ENCODE measurements at places on chromosomes 16 and 17.

- no peak for DNase-seq
Measured at GRCh38 chr17:35537601-35538141, at the start of gene SLFN12L. Gene SLFN12L, minus strand, starts transcription at chr17:35537678. Its CDS starts 15,314 bp downstream, at chr17:35522364.

GRCh38 chr16:85227084-85227945 lies 115.0 kb upstream of the CIBAR2 start:
- peak; percentile 75 for DNase-seq

DNA sequence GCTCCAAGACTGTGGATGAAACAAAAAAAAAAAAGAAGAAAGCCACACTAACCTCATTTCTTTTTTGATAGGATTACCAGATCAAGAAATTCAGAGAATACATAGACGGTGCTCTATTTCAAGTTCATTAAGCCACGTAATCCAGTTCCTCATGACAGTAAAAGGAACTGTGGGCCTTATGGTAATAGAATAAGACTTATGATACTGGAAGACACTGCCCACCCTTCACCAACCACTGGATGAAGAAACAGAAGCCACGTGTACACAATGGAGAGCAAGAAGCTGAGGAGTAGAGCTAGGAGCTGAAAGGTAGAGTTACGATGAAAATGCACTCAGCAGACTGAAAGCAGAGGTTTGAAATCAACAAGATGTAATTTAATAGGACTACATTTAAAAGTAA lies 11.2 kb downstream of the NCBP3 start:
- DNase-seq, result no peak

DNA sequence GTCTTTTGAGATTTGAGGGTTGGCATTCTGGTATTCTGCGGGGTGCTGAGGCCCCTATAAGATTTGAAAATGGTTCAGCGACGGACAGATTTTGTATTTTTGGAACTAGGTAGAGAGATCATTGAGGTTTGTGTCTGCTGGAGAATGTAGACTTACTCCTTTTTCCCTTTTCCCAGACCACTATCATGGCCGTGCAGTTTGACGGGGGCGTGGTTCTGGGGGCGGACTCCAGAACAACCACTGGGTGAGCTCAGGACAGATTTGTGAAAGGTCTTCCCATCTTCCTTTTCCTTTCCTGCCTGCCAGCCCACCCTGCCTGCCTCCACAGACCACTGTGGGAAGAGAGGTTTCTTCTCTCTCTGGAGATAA lies 572 bp downstream of the PSMB6 start:
- DNase-seq, result no peak

DNA sequence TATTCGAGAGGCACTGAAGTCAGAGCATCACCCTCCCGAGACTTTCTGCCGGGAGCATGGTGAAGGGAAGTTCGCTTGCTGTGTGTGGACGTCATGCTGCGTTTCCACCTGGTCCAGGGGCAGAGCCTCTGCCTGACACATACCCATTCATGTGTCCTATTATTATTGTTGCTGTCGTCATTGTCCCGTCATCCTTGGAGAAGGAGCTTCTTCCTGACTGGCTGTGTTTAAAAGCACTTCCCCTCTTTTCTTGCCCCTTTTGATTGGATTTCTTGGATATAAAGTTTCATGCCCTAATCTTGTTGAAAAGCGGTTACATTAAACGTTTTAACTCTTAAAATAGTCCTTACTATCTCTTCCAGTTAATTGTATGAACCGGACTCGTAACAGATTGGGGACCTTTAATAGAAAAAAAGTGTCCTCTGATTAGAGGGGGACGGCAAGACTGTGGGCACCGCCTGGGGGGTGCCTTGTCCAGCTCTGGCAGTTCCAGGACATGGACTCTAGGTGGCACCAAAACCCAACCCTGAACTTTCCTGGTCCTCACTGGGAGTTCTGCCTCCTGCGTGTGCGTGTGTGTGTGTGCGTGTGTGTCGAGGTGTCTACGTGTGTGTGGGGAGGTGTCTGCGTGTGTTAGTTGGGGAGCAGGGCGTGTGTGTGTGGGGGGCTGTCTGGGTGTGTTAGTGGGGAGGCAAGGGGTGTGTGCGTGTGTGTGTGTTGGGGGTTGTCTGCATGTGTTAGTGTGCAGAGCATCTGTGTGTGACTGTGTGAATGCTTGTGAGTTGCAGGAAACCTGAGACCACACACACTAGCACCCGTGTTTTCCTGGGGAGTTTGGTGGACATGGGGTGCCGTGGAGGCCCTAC lies 133.3 kb upstream of the CIBAR2 start:
- DNase-seq, result no peak

GRCh38 chr16:57260294-57260929 lies 15.4 kb downstream of the ARL2BP start:
- no peak for DNase-seq

DNA sequence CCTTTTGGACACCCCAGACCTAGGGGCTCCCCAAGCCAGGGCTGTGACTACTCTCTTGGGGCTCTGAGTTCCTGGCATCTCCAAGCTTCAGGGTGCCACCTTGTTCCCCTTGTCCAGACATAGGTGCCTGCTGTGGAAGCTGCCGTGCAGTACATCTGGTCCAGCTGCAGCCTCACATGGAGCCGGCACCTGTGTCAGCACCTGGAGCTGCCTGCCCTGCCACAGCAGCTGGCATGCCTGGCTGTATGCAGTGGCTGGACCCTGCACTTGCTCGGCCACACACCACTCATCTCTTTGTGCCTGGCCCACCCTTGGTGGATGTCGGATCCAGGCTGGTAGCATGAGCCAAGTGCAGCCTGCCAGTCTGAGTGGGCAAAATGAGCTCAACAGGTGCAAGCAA lies 775.8 kb downstream of the CDH11 start:
- DNase-seq, result no peak

DNA sequence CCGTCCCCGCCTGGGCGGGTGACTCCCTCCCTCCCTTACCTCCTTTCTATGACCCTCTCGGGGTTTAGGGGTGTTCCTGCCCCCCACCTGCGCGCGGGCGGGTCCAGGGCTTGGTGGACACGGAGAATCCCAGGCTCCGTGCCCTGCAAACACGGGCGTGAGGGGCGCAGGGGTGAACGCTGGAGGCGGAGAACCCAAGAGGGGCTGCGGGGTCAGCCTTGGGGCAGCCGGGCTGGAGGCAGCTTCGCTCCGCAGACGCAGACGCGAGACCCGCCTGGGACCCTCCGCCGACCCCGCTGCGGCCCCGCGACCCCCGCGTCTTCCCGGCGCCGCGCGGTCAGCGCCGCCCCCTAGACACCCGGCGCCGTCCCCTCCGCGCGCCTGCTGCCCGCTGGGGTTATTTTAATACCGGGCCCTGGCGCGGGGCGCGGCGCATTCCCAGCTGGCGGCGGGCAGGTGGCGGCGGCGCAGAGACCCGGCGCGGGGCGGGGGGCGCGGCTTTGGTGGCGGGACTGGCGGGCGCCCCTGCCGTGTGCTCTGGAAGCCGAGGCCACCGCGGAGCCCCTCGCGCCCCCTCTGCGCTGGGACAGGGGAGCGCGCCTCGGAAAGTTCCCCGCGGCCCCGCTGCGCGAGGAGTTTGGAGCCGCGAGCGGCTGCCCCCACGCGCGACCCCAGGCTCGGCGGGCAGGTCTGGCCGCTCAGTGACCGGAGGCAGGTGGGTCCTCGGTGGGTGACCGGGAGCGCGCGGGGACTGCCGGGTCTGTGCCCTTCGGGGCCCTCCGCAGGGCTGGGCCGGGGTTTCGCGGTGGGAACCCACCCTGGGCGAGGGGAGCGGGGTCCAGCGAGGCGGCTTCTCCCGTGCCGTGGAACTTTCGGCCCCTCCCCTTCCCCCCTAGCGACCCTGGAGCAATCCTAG lies at the start of gene UTS2R:
TSS of gene UTS2R (plus strand) at position 433 of the 916 bp plus-strand sequence. CDS start 2,560 bp downstream, outside the sequence.
- no peak for DNase-seq

DNA sequence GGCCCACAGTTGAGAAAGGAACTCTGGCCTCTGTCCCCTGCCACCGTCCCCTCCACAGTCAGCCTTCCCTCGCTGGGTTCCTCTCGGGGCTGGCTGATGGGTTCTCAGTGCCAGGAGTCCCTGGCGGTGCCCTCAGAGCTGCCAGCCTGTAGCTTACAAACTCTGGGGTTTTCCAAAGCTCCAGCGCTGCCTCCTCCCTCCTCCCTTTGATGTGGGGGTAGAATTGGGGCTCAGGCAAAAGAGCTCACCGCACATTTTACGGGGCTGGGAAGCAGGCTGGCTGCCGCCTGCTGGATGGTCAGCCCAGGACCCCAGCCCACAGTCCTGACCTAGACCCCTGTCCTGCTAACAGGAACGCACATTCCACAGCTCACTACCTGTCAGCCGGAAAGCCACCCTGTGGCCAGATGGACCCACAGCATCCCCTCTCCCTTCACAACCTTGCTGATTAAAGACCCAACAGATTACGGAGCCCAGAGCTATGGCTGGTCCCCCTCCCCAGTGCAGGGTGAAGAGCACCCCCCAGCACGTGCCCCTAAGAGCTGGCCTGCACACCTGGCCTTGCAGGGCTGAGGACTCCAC lies 6.0 kb downstream of the VASN start:
- DNase-seq, result no peak

GRCh38 chr16:79795556-79795955 lies 195.0 kb upstream of the MAF start:
- DNase-seq, result no peak

GRCh38 chr17:82380860-82381702 lies 9.5 kb downstream of the UTS2R start:
- no peak for DNase-seq

DNA sequence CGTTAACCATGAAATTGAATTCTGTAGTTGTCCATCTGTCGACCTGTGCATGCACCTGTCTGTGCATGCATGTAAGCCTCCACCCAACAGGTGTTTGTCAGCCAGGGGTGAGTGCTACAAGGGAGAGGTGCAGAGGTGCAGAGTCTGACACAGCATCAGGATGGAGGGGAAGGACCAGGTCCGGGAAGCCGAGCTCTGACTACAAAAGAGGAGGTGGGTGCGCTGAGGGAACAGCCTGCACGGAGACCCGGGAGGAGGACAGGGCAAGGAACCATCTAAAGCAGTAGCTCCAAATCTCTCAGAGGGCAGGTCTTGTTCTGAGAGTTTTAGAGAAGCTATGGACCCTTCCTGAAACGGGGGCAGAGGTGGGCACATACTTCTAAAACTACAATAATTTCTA lies 54.1 kb downstream of the B9D1 start:
- DNase-seq, result no peak

DNA sequence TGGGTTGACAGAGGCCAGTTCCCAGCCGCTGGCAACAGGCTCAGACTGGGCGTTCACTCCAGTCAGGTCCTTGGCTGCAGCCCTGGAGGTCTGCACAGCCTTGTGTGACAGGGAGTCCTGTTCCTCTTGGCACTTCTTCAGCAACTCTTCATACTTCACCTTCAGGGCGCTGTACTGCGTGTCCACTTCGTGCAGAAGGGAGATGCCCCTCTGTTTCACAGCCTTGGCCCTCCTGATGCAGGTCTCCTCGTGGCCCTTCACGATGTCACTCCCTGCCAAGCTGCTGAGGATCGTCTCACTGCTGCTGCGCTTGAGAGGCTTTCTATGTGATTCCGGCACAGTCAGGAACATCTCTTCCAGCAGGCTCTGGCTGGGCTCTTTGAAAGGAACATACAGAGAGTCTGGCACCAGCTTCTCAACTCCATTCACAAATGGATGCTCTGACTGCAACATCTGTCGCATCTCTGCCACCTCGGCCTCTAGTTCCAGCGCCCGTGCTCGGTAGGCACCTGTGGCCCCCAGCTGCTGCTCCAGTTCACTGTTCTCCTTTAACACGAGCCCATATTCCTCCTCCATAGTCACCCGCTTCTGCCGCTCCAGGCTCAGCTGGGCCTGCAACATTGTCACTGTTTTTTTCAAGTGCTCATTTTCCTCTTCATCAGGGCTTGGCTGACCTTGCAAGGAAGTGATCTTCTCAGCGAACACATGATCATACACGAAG lies 27.2 kb downstream of the CDR2 start:
- no peak for DNase-seq

GRCh38 chr16:71734511-71734910 lies 10.0 kb upstream of the PHLPP2 start:
- DNase-seq, result no peak

DNA sequence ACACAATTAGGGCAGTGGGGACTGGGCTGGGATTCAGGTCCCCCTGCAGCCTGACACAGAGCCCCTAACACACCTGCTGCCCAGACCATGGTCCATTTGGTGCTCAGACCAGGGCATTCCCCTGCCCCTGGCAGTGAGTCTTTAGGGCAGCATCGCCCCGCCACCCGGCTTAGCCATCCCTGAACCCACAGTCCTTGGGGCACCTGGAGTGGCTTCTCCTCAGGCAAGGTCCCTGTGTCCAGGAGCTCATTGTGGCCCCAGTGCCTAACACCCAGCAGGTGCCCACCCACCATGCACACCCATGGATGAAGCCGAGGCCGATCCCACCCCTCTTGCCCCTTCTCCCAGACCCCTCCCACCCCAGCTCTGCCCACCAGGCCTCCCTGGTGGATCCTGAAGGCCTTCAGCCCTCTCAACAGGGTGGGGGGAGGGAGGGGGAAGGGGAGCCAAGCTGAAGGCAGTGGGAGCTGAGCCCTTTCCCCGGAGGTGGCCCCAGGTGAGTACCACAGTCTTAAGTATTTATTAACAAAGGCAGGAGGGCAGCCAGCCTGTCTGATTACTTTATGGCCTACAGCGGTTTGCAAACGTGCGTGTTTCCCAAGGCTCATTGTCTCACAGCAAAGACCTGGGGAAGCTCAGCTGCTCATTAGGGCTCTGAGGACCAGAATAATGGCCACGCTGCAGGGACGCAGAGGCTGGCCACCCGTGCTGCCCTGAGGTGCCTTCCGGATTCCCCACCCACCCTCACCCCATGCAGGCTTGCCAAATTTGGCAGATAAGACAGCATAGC lies 38.5 kb downstream of the RBFOX3 start:
- DNase-seq, result no peak

DNA sequence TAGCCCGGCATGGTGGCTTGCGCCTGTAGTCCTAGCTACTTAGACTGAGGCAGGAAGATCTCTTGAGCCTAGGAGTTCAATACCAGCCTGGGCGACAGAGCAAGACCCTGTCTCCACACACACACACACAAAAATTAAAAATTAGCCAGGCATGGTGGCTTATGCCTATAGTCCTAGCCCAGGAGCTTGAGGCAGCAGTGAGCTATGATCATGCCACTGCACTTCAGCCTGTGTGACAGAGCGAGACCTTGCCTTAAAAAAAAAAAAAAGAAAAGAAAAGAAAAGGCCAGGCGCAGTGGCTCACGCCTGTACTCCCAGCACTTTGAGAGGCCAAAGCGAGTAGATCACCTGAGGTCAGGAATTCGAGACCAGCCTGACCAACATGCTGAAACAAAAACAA lies 23.9 kb downstream of the C17orf75 start:
- DNase-seq, result no peak

- DNase-seq, result no peak
Measured at GRCh38 chr16:53960050-53960812, 256.3 kb downstream of the FTO start.

- no peak for DNase-seq
Measured at GRCh38 chr16:30141750-30142149, 18.7 kb upstream of the MAPK3 start.

DNA sequence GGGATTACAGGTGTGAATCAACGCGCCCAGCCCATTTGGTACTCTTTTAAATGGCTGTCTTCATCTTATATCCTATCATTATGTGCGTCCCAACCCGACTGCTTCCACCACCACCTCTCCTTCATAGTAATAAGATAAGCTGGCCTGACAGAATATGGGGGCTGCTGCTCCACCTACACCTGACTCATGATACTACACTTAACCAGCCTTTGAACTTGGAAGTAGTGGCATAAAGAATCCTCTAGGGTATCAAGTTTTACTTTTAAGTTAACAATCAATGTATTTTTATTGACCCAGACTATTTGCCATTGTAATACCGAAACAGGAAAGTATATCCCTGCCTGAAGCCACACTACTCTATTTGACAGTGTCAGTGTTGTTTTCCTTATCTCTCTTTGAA lies 18.8 kb downstream of the PDZD9 start:
- no peak for DNase-seq

- DNase-seq, result no peak
Measured at GRCh38 chr17:15452746-15453145, 14.7 kb downstream of the CDRT4 start.

GRCh38 chr16:53864819-53865493 lies 161.0 kb downstream of the FTO start:
- DNase-seq, result no peak
